ENCODE measurements at places on chromosomes 7 and 10. TPM values are rescaled to one million over a fixed set of nuclear protein-coding genes. Genes with fewer than 3 reads are reported as not detected.

DNA sequence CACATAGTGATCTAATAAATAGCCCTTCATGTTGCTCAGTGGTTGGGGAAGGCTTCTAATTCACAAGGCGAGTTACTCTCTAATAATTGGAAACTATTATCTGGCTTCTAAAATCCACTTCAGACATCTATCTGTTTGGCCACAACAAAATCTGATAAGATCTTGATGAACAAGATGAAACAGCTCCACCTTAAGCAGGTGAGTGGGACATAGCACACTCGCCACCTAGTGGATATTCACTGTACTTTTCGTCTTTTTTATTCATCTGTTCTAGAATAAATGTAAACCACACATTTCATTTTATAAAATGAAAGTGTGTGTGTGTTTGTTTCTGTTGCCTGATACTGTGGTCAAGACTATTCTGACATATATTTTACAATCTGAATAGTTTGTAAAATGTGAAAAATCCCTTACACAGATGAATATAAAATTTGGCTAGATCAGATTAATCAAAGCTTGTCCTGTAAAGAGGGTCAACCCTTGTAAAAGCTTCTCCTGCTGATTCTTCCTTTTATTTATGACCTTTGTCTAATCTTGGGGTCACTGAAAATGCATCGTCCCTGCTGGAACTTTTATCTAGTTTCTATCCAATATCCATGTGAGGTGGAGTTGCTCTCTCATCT, 26.5 kb upstream of the CNTNAP2 start:
- no peak for DNase-seq

GRCh38 chr7:134045716-134046115, 81.4 kb upstream of the LRGUK start:
- no peak for DNase-seq

DNA sequence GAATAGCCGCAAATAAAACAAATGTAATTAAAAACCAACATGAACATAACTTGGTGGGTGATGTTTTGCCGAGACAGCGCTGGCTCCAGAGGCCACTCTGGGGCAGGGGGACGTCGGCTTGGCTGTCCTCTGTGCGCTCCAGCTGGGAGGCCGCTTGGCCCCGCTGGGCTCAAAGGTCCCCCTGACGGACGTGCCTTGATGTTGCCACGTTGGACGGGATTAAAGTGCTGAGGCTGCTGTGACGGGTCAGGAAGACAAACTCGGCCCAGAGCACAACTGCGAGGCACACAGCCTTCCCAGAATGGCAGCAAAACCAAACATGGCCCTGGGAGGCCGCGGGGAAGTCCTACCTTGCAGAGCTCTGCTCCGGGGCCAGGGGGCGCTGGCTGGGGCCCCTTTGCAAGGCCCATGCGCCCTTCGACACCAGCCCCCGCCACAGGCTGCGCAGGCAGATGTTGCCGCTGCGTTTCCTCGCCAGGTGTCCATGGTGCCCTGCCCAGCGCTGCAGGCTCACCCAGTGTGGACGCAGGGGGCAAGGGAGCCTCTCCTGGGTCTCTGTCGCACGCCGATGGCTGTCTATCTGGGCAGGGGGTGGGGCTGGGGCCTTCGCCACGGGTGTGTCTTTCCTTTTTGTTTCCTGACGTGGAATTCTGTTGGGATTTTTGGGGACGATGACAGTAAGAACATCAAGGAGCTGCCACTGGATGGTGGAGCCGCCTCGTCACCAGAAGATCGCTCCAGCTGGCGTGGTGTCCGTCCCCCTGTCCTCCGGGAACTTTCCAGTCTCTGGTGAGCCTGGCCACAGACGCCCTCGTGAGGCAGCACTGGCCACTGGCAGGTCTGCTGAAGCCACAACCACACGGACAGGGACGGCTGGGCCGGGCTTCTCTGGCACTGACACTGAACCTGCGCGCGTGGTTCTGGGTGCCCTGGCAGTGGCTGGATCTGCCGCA, 99.6 kb upstream of the DIP2C start:
- DNase-seq = peak; percentile 70

DNA sequence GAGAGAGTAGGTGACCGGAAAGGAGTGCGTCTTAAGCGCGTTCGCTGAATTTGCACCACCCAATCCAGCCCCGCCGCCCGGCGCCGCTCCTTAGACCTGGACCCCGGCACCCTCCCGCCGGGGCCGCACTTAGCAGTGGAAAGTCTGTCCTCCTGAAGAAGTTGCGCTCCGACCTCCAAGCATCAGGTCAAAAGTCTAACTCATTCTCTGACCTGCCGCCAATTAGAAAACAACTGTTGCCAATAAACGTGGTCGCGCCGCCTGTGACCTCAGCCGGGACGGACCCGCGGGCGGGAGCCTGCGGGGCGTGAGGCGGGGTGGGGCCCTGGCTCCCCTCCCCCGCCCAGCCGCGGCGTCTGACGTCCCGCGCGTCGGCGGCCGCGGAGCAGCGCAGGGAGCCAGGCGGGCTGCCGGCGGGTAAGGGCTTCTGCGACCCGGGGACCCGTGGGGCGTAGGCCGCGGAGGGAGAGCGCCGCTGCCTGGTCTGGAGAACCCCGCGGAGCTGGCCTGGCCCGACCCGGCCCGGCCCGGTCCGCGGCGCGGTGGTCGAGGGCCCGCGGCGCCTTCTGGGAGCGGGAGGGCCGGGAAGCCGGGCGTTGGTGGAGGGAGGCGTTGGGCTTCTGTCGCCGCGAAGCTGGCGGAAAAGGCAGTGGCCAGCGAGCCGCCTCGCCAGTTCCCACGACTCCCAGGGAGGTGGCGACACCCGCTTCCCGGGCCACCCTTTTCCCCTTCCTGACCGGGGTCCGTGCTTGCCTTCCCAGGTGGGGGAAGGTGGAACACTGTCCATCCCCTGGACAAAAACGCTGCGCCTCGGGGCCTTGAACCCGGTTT, at the start of gene BCAP29:
Gene BCAP29, plus strand, starts transcription at position 362 of the 831 bp plus-strand sequence. CDS start 527 bp downstream, outside the sequence.
- DNase-seq = peak; percentile 73

DNA sequence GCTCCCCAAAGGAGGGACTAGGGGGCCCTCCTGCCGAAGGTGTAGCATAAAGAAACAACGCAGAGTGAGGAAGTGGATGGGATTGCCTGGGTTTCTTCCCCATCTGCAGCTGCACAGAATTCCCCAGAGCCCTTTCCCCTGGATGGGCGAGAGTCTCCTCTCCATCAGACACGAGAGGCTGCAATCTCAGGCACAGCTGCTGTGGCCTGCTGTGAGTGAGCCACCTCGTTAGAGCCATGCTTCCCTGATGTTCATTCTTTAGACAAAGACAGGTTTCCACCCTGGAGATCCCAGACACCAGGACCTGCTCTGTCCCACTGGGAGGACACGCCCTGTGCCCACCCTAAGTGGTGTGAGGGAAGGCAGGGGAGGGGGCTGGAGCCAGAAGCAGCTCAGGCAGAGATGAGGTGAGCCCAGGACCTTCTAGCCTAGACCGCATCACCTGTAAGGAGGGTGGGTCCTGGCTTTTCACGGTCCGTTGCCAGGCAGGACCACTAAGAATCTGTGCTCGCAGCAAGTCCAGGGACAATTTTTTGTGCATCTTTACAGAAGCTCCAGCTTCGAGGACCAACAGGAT, 268.6 kb upstream of the TCERG1L start:
- DNase-seq = no peak

GRCh38 chr7:77399816-77400215, 16.3 kb downstream of the GSAP start:
- no peak for DNase-seq

DNA sequence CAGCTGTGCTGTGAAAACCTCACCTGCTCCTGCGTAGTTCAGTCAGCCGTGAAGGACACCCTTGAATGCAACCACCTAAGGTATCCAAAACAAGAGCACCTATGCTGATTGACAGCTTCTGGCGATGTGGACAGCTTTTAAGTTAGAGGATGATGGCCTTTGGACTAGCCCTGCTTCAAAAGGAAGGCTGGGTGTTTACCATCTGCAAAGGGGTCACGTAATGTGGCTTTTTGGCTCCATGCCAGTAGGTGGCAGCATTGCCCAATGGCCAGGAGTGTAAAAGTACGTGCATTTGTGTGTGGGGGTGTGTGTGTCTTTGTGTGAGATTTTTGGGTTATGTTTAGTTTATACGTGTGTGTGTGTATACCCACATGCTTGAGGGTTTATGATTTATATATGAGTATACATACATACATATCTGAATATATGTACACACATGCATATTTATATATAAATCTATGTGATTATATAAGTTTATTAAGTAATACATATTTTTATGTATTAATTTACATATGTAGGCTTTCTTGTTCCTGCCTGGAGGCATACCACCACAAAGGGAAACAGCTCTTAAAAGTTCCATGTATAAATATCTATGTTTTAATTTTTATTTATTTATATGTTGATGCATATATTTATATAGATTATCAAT, 236.3 kb upstream of the ANKRD30A start:
- peak; percentile 13 for DNase-seq

- DNase-seq = peak; percentile 58
These were observed 112.9 kb downstream of the COL13A1 start for GRCh38 chr10:69914398-69915214.

GRCh38 chr7:148935451-148935850, 51.4 kb upstream of the EZH2 start:
- DNase-seq = no peak

GRCh38 chr10:45374350-45375052, 485 bp downstream of the ALOX5 start:
- no peak for DNase-seq

GRCh38 chr10:110336111-110336721, 31.5 kb upstream of the SMNDC1 start:
- DNase-seq = peak; percentile 26

- no peak for DNase-seq
These were observed 224.3 kb upstream of the PHYHIPL start for GRCh38 chr10:58952162-58952601.

- no peak for DNase-seq
These were observed 9.3 kb downstream of the CLCN1 start for GRCh38 chr7:143325240-143325639.

GRCh38 chr7:25720427-25720826, 431.6 kb upstream of the NFE2L3 start:
- peak; percentile 37 for DNase-seq

DNA sequence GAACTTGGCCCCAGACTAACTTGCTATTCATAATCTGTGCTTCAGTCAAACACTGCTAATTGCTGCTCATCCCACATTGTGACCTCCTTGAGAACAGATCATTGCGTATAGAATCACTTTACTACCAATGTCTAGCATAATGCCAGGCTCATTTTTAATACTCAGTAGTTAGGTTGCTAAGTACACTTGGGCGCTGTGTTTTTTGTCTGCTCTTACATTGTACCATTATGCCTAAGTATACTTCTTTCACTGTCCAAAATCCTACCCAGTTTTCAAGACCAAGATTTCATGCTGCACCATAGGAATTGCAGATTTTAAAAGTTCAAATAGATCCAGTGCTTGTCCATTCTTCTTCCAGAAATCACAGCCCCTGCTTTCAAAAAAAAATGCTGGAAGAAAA, 32.8 kb upstream of the TMEM106B start:
- no peak for DNase-seq

GRCh38 chr7:48285373-48285772, 114.1 kb downstream of the ABCA13 start:
- DNase-seq = no peak

GRCh38 chr7:37815671-37816371, 32.6 kb upstream of the NME8 start:
- DNase-seq = no peak

- no peak for DNase-seq
These were observed 236.1 kb upstream of the FERD3L start for GRCh38 chr7:19381321-19381720.

- DNase-seq = no peak
These were observed 306.4 kb upstream of the ZNF32 start for GRCh38 chr10:43955002-43955596.

DNA sequence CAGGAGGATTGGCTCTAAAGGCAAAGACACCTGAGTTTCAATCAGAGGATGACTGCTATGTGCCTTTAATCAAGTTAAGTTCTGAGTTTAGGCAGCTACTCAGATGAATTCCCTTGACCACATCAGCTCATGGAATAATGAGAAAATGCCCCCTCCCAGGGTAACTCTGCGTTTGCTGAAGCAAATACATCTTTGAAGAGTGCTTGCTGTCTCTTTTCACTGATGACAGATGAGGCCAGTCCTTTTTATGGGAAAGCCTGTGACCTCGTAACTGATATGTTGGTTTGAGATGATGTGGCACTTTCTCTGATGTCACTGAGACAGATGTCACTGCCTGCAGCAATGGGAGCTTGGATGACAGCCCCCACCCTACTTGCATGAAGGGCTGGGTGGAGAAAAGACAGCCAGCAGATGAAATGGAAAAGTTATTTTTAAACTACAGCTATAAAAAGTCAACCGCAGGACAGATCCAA, 43.7 kb upstream of the DGKI start:
- no peak for DNase-seq

GRCh38 chr7:134905375-134905774, 80.9 kb upstream of the AGBL3 start:
- DNase-seq = peak; percentile 21

- DNase-seq = no peak
These were observed 64.6 kb upstream of the DOCK1 start for GRCh38 chr10:126840576-126841135.

GRCh38 chr10:77504196-77504872, 133.3 kb downstream of the KCNMA1 start:
- DNase-seq = no peak

GRCh38 chr10:86472061-86472460, 49.5 kb downstream of the WAPL start:
- no peak for DNase-seq

- no peak for DNase-seq
These were observed 3.3 kb upstream of the SEPHS1 start for GRCh38 chr10:13351340-13351915.

DNA sequence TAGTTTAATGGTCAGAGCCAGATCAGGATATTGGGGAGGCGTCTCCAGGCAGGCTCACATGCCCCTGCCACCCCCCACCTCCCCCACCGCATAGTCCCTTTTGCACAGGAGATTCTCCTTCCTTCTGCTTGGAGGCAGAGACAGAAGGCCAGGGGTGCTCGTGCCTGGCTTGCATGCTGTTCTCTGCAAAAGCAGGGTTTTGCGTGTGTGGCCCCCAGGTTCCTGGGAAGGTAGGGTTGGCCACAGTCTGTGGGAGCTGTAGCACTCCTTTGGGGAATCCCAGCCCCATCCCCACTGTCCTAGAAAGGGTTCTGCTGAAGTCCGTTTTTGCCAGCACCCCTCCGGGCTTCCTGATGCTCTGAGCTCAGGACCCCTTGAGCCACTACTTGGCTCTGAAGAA, 1.9 kb upstream of the TCERG1L start:
- DNase-seq = no peak

GRCh38 chr10:19728964-19729363, 87.3 kb upstream of the PLXDC2 start:
- no peak for DNase-seq

- DNase-seq = no peak
These were observed 40.1 kb upstream of the ITGB8 start for GRCh38 chr7:20290505-20291111.

Gene CALML5
- not detected for polyA plus RNA-seq

Gene CYP2C8
- 0.06 TPM for polyA plus RNA-seq

Gene VAX1
- not detected for polyA plus RNA-seq

Gene SAMD9
- 0.92 TPM for polyA plus RNA-seq

Gene TMEM270
- not detected for polyA plus RNA-seq

Gene FZD8
- 7.5 TPM for polyA plus RNA-seq

Gene LRRN3
- polyA plus RNA-seq = not detected

Gene AKR1C4
- polyA plus RNA-seq = not detected

Gene INSYN2A
- 0.04 TPM for polyA plus RNA-seq

Gene MRPS17
- 11.1 TPM for polyA plus RNA-seq

Gene NKX1-2
- polyA plus RNA-seq = not detected

Gene TMEM236
- 0.29 TPM for polyA plus RNA-seq
